ENCODE measurements at places on chromosomes 16 and 17. TPM values are rescaled to one million over a fixed set of nuclear protein-coding genes. Genes with fewer than 3 reads are reported as not detected.

- no peak for DNase-seq
Observed at GRCh38 chr17:68457168-68457538, at the start of gene WIPI1. Gene WIPI1 (minus strand): TSS chr17:68457496. CDS start chr17:68457421, 75 bp downstream.

DNA sequence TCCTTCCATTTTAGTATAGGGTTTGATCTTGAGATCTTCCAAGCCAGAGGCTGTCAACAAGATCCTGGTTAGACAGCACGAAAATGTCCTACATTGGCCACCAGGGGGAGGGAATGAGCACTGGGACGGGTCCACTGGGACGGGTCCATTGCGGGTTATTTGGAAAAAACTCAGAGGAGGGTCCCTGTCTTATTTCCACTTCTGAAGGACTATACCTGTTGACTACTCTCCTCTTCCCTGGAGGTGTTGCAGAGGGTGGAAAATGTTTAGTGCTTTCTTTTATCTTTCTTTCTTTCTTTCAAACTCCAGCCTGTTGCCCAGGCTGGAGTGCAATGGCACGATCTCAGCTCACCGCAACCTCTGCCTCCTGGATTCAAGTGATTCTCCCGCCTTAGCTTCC, 2.5 kb downstream of the TTLL6 start:
- no peak for DNase-seq

KRTAP4-1 gene
- total RNA-seq: not detected

MMD gene
- 13.1 TPM for total RNA-seq

HAP1 gene
- total RNA-seq: not detected

SOX15 gene
- not detected for total RNA-seq

Measured in glomerular endothelial cell (primary cell).